ENCODE measurements at places on chromosomes 13 and 19.

GRCh38 chr19:29622166-29623070 lies 16.3 kb downstream of the POP4 start:
- DNase-seq, result no peak

DNA sequence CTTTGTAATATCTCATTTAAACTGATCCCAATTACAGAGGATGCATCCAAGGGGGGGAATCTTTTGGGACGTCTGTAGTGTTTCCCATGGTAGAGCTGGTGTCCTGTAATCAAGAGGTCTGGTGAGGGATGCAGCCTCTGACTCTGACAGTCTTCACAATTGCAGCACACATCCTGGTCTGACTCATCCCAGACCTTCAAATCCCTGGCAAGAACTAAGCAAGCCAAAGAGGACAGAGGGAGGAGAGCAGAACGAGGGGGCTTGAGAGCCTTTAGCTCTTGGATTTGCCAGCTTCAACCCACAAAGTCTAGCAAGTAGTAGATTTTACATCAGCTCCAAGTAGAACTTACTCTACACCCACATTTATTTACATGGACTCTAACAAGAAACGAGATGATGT lies 17.3 kb upstream of the FCGBP start:
- no peak for DNase-seq

DNA sequence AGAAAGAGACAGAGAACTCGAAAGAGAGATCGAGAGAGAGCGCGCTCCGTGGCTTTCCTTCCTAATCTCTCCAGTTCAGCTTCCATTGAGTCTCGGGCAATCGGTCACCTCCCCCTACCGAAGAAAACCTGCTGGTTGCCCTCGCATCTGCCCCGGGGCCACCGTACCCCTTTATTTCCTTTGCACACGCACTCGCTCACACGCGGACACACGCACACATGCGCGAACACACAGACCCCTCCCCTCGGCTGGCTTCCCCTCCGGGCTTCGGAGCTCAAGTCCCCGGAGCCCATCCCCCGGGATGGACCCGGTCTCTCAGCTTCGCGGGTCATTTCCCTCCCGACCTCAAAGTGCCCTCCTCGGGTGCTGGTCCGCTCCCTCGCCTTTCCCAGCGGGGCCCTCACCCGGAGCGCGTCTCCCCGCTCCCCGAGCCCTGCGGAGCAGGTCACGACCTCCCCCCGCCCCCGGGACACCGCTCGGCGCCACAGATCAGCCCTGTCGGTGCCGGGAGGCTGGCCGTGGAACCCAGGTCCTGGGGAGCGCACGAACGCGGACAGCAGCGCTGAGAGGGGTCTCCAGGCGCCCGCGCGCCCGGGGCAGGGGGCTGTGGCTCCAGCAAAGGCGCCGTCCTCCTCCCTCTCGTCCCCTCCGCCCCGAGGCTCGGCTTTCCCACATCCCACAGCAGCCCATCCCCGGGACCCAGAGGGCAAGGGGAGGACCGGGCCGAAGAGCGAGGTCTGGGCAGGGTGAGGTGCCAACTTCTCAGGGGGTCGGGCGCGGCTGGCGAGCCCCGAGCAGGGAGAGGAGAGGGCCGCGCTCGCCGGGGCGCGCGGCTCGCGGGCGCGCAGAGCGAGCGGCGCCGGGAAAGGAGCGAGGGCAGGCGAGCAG lies 1.8 kb downstream of the DACH1 start:
- peak; percentile 3 for DNase-seq

DNA sequence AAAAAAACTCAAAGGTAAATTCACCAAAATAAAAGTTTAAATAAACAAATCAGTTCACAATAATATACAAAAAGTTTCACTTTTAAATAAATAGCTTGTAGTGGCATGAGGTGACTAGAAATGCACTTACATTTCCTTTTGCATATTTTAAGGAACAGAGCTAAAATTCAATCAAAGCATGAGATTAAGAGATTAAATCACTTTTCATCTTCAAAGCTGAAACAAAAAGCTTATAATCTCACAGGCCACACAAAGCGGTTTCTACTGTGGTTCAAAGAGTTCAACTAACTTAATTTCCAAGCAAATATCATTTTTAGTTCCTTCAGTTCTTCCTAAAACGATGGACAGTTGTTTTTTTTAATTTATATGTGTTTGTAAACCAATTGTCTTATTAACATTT lies 38.9 kb downstream of the TSC22D1 start:
- DNase-seq, result no peak

DNA sequence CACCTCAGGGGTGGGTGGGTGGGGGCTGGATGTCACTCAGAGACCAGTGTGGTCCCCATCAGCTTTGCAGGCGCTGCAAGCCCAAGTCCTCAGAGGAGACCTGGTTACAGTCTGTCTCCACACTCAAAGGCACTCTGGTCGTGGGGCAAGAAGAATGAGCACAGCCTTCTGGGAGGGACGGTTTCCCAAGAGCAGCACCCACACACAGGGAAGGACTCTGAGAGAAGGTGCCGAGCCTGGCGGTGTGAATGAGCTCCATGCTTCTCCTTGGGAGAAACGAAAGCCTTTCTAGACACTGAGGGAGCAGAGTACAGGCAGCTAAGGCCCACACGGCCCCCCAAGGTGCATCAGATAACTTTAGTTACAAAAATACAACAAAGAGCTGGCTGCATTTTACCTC lies 473.6 kb downstream of the FOXO1 start:
- DNase-seq, result no peak

- DNase-seq, result no peak
These were observed 2.5 kb downstream of the COX6B1 start for GRCh38 chr19:35650581-35650980.

DNA sequence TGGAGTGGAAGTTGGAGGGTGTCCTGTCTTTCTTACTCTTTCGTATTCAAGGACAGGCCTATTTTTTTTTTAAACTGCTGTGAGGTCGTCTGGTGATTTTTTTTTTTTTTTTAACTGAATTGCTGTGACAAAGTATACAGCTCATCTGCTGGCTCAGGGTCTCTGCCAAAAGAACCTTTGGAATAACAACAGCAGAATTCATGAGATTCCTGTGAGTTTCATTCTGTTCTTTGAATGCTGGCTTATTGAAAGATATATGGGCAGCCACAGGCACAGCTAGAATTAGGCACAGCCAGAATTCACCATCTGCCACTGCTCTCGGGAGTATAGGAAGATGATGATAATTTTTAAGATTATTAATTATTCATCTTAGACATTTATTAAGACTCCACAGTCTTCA lies 21.4 kb upstream of the FRY start:
- DNase-seq, result no peak

DNA sequence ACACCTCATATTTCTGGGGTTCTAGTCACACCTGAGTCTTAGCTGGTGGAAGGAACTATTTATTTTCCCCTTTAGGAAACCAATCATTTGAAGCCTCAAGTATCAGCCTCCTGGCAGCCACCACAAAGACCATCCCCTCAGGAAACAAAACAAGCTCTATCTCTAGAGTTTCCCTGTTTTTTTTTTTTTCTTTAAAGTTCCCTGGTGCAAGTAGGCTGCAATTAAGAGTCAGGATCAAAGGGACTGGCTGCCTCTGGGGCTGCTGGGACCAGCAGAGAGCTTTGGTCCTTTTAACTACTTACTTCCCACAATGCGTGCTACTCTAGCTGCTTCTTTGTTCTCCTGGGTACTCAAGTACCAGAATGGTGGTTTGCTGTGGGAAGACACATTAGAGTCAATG lies 11.4 kb downstream of the MBNL2 start:
- DNase-seq, result no peak

DNA sequence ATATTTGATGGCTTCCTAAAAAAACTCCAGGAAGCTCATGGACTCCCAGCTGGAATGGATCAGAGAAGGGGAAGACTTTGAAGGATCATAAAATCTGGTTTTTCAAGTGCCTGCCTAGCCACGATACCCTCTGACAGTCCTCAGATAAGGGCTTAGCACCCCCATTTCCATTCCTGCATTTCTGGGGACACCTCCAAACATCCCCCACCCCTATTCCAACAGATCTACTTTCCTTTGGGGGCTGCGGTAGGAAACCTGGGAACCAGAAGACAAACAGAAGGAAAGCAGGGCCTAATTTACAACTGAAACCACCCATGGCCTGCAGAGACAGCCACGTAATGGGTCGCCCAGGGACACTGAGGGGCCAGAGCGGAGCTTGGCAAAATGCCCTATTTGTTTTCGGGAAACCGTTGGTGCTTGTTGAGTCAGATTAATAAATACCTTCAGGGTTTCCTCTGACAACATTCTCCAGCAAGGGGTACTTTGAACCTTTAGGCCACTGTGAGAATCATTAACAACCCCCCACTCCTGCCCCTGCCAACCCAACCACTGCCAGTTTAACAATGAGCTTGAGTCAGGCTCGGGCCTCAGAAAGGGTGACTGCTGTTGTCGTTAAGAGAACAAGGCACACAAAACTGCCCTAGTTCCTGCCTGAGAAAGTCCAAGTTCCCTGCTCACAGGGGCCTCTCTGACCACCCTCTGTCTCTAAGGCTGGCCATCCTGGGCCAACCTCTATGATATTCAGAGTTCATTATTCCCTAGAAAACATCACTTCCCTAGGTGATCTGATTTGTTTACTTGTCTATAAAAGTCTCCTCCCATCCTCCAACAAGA lies 23.5 kb downstream of the RHPN2 start:
- no peak for DNase-seq

DNA sequence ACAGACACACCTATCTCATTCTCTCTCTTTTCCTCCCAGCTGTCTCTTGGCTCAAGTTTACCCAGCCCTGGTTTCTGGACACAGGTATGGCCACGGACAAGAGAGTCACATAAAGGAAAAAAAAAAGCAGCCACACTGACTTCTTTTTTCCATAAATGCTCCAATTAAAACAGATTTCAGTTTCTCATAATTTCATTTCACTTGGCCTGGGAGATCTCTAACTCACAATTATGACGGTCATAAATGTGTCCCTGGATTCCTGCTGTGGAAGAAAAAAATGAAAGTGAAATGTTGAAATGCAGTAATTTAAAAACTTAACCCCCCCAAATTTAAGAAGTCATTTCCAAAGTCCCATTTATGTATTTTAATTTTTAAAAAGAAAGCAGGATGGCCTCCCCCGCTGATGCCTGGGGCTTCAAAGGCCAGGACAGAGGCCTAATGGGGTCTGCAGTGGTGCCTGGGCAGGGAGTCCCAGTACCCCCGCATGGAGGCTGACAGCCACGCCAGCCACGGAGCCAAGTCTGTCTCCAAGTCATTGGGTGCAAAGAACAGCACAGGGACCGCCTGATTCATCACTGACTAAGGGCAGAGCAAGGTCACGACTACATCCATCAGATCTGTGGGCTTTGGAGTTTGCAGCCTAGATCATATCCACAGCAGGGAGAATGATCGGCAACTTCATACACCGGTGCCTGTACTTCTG lies 79.7 kb downstream of the TSHZ3 start:
- no peak for DNase-seq

DNA sequence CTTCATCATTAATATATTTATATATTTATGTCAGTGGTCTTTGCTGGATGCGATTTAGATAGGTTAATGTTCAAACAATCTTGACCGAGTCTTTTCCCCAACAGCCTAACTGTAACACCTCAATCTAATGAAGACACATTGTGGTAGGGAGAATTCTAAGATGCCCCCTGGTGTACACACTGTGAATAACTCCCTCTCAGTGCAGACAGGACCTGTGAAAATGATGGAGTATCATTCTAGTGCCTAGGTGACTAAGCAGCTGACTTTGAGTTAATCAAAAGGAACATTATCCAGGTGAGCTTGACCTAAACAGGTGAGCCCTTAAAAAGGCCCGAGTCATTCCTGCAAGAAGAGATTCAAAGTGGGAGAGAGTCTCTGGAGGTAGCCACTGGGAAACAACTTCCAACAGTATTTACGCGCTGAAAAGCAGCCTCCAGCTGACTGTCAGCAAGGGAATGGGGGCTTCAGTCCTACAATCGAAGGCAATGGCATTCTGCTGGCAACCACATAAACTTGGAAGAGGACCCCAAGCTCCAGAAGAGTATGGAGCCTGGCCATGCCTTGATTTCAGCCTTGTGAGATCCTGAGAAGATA lies 28.0 kb upstream of the KBTBD7 start:
- DNase-seq, result peak; percentile 18

DNA sequence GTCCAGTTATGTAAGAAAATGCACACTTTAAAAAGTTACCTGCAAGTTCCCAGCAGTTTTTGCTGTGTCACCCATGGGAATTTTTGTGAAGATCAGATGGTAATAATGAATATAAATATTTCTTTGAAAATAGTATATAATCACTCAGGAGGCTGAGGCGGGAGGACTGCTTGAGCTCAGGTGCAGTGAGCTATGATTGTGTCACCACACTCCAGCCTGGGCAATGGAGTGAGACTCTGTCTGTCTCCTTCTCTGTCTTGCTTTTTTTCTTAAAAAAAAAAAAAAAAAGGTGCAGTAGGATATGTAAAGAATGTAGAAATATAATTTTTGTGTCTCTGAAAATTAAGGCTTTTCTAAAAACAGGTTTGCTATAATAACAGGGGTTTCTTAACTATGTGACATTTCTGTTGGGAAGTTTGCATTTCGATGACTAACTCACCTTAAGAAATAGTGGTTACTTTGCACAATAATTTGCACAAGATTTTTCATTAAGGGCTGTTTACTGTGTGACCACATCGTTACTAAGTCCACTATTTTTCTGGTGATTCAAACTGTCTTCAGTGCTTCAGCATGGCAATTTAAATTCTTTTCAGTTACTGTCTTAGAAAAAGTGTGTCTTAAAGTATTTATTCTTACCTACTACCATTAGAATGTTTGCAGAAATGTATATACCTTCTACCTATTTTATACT lies 37.3 kb downstream of the DNAJC3 start:
- no peak for DNase-seq

- no peak for DNase-seq
These were observed 1345.0 kb upstream of the SLC10A2 start for GRCh38 chr13:104411141-104411765.

DNA sequence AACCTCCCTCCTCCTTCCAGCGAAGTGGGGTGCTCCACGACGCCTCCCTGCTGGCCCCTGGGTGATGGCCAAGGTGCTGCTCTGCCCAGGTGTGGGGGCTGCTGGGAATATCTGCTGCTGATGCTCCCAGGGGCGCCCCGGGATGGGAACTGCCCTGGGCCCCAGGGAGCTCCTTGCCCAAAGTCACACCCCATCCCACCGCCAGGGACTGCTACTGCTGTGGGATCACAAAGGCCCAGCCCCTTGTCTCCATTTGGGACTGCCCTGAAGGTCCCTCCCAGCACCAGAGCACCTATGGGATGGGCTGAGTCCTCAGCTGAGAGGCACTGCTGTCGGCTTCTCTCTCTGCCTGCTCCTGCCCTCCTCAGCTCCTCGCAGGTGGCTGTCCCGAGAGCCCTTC lies 19.0 kb downstream of the CHST8 start:
- DNase-seq, result no peak

- peak; percentile 89 for DNase-seq
These were observed 447.4 kb downstream of the COG6 start for GRCh38 chr13:40102854-40103253.

DNA sequence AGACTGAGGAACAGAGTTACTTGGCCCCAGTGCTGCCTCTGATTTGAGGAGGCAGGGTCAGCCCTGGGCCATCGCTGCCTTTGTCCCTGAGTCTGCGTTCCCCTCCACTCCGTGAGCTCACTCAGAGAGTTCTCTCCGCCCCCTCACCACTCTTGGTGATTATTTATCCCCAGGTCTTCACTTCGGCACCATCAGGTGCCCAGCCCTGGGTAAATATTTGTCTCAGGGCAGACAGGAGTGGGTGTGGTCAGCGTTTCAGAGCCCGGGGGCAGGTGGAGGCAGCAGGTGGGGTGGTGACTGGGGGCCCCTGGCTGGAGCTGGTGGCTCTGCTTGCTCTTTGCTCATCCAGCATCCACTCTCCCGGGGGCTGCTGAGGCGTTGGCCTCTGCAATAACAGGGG lies 20.6 kb downstream of the PPP1R37 start:
- DNase-seq, result no peak
